ENCODE measurements at places on chromosomes 11 and 22. TPM values are rescaled to one million over a fixed set of nuclear protein-coding genes. Genes with fewer than 3 reads are reported as not detected.

GRCh38 chr11:19253817-19254216, 13.1 kb upstream of the E2F8 start:
- no peak overlapping the region for H3K4me3 ChIP-seq
- H3K27me3 ChIP-seq: no peaks in the 10 kb centered on the region
- no peaks in the 10 kb centered on the region for H3K4me1 ChIP-seq
- no peak for DNase-seq
- H3K36me3 ChIP-seq: no peaks in the 10 kb centered on the region

GRCh38 chr11:34650528-34650927, 29.6 kb downstream of the EHF start:
- no peak for DNase-seq
- H3K4me1 ChIP-seq: peaks cover 13% of the 10 kb centered on the region
- peak overlapping the region; percentile 30 for H3K27ac ChIP-seq
- H3K4me3 ChIP-seq: no peak overlapping the region
- peaks cover 7% of the 10 kb centered on the region for H3K36me3 ChIP-seq

DNA sequence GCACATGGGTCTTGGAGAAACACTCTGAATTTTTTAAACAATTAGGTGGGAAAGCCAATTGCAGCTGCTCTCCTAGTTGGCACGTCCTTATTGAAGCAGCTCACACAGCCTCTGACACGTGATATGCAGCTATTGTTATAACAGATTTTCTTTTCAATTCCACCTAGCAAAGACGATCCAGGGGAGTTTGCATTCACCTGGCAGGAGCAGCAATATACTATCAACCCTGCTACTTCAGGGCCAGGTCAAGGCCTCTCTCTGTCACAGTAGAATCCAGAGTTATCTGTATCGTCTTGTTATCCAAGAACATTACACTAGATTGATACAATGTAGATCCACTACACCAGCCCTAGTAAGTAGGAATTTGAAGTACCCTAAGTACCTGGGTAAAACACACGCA, 8.3 kb downstream of the KRTAP5-11 start:
- no peaks in the 10 kb centered on the region for H3K4me1 ChIP-seq
- no peaks in the 10 kb centered on the region for H3K27me3 ChIP-seq
- DNase-seq: no peak
- H3K27ac ChIP-seq: no peak overlapping the region

DNA sequence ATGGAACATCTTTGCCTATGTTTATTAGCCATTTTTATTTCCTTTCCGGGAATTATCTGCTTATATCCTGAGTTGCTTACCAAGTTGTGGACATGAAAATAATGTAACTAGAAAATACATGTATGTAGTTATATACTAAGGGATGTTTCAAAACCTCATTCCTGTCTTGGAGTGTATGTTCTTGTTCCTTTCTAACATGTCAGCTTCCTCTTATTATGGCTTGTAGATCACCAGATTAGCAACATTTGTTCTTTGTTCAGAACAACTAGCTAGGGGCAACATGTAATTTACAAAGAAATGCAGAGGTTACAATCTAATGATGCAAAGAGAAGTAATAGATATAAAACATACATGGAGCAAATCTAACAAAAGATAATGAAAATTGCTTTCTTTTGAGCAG, 13.1 kb upstream of the TMEM123 start:
- no peak overlapping the region for H3K4me3 ChIP-seq
- no peak for DNase-seq
- H3K27me3 ChIP-seq: no peaks in the 10 kb centered on the region
- H3K27ac ChIP-seq: no peak overlapping the region

Gene FUT4
- total RNA-seq: 14.6 TPM

DNA sequence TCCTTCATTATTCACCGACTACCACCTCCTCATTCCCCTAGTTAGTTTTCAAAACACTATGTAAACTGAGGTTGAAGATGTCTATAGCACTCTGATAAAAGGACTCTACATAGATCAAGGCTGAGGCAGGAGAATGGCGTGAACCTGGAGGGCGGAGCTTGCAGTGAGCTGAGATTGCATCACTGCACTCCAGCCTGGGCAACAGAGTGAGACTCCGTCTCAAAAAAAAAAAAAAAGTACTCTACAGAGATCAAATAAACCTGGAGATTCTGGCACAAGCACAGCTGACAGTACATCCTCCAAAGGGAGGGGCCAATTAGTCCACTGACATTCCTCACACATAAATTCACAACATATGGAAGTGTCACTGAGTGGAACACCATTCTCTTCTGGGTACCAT, 31.0 kb downstream of the TSG101 start:
- H3K27ac ChIP-seq: no peak overlapping the region
- no peak overlapping the region for H3K4me3 ChIP-seq
- DNase-seq: no peak

DNA sequence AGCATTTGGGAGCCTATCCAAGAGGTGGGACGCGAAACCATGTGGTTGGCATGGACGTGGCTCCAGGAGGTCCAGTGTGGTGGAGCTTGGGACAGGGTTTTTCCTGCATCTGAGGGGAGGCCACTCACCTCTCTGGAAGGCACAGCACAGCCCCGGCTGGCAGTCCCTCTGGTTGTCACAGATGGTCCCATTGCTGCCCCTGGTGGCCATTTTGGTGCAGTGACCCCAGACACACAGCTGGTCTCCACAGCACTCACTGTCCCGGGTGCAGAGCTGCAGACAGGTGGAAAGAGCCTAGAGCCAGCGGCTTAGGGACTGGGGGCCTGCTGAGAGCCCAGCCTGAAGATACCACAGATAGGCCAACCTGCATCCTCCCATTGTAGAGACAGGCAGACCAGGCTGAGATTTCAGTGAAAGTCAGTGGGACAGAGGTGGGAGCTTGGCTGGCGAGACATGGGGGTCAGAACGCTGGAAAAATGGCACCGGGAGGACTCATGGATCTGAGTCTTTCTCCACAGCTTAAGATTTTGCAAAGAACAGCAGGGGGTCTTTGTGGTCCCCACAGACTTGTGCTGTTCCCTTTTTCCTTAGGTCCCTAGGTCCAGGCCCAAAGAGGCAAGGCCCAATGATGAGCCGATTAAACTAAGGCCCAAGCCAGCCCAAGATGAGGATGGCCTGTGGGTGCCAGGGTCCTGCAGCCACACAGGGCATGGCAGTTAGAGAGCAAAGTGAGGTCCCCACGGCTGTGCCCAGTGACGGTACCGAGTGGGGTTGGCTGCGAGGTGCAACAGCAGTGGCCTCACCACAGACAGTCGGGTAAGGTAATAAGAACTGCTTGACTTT, 41.4 kb downstream of the DKK3 start:
- H3K27me3 ChIP-seq: no peaks in the 10 kb centered on the region
- H3K27ac ChIP-seq: no peak overlapping the region
- H3K4me1 ChIP-seq: no peaks in the 10 kb centered on the region
- peak; percentile 89 for DNase-seq
- H3K36me3 ChIP-seq: no peaks in the 10 kb centered on the region

DNA sequence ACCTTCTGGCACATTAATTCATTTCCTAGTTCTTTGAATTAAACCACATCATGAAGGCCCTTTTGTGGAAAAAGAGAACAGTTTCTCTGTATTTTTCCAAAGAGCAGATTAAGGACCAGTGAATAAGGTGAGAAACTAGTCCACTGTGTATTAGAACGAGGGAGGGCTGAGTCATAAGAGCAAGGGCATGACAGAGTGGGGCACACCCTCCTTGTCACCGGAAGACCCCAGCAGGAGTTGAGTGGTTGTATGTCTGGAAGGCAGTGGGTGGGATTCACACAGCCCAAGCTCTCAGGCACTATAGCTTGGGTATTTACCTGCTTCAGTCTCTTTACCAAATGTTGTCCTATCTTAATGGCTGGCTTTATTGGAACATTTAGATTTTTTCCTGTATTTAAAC, 86.8 kb downstream of the BMAL1 start:
- H3K27ac ChIP-seq: no peak overlapping the region
- no peak for DNase-seq
- H3K4me1 ChIP-seq: no peaks in the 10 kb centered on the region
- no peaks in the 10 kb centered on the region for H3K27me3 ChIP-seq
- H3K36me3 ChIP-seq: no peaks in the 10 kb centered on the region

DNA sequence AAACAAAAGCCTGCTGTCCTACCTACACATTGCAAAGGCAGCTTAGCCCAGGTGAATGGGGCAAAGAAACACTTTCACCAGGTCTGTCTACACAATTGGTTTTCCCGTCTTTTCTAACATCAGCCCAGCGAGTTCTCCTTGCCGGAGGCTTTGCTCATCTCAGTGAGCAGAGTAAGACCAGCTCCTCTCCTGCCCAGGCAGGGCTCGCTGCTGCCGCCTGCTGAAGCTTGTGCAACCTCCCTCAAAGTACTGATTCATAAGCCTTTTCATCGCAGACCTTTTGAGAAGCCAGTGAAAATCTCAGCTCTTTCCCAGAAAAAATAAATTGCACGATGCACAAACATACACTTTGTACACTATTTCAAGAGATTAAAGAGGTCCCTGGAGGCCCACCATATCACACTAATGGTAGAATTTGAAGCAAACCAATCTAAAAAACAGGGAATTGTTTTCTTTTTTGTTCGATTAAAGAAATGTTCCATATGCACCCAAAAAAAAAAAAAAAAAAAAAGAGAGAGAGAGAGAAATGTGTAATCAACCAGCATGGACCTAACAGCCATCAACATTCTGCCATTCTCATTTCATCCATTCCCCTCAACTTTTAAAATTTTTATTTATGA, 328.1 kb upstream of the MPPED2 start:
- no peaks in the 10 kb centered on the region for H3K4me1 ChIP-seq
- no peaks in the 10 kb centered on the region for H3K36me3 ChIP-seq
- no peak overlapping the region for H3K4me3 ChIP-seq
- peak; percentile 9 for DNase-seq
- H3K27ac ChIP-seq: no peak overlapping the region

Gene LYVE1
- total RNA-seq: 28.3 TPM

GRCh38 chr11:33942954-33943353, 51.1 kb upstream of the LMO2 start:
- no peak for DNase-seq
- H3K27ac ChIP-seq: no peak overlapping the region
- H3K36me3 ChIP-seq: no peaks in the 10 kb centered on the region
- no peaks in the 10 kb centered on the region for H3K27me3 ChIP-seq
- H3K4me3 ChIP-seq: no peak overlapping the region

DNA sequence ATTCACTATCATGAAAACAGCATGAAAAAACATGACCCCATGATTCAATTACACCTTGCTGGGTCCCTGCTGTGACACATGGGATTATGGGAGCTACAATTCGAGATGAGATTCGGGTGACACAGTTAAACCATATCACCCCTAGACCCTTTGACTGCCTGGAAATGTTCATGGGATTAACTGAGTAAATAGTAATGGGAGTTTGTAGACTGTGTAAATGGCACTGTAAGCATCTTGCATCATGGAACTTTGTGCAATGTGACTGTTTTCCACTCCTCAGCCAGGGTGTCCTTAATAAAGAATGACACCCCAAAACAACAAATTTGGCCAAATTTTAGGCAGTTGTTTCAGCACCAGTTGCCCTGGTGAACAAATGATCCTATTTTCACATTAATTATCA, 7.9 kb upstream of the SLC22A25 start:
- no peaks in the 10 kb centered on the region for H3K36me3 ChIP-seq
- peaks cover 5% of the 10 kb centered on the region for H3K4me1 ChIP-seq
- H3K4me3 ChIP-seq: no peak overlapping the region
- H3K27me3 ChIP-seq: no peaks in the 10 kb centered on the region
- H3K27ac ChIP-seq: no peak overlapping the region
- DNase-seq: no peak

- no peaks in the 10 kb centered on the region for H3K27me3 ChIP-seq
- no peaks in the 10 kb centered on the region for H3K4me1 ChIP-seq
- no peak for DNase-seq
Observed at GRCh38 chr11:73995731-73996130, 13.1 kb upstream of the UCP2 start.

Gene ANO9
- 32.1 TPM for total RNA-seq

DNA sequence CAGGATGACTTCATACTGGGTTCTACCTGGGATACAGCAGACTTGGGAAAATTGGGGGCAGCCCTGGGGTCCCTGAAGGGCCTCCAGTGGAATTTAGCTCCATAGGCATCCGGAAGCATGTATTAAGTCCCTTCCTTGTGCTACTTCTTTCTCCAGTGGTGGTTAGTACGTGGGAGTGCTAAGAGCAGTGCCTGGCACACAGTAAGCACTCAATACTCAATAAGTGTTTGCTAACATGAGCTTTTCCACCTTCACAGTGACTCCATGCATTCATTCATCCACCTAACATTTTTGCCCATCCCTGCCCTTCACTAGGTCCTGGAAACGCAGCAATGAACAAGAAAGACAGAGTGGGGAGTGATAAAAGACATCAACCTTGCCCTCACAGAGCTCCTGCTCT, 120.5 kb downstream of the MN1 start:
- H3K4me1 ChIP-seq: no peaks in the 10 kb centered on the region
- no peak overlapping the region for H3K27ac ChIP-seq
- H3K36me3 ChIP-seq: no peaks in the 10 kb centered on the region
- H3K27me3 ChIP-seq: no peaks in the 10 kb centered on the region
- no peak overlapping the region for H3K4me3 ChIP-seq

Gene CHRM1
- 0.06 TPM for total RNA-seq

Gene PRG3
- total RNA-seq: not detected

DNA sequence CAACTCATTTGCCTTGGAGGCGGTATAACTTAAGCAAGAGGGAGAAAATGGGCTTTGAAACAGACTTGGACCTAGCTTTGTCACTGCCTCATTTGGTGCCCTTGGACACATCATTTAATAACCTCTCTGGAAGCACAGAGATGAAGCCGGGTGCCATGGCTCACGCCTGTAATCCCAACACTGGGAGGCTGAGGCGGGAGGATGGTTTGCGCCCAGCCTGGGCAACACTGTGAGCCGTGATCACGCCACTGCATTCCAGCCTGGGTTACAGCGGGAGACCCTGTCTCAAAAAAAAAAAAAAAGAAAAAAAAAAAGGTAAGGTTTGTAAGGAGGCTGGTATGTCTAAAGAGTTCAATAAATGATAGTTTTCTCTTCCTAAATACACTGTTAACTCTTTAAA, 806 bp downstream of the COA4 start:
- H3K27ac ChIP-seq: peak overlapping the region; percentile 81
- H3K36me3 ChIP-seq: no peaks in the 10 kb centered on the region
- peaks cover 13% of the 10 kb centered on the region for H3K4me1 ChIP-seq
- no peaks in the 10 kb centered on the region for H3K27me3 ChIP-seq

Gene CHRDL2
- 0.72 TPM for total RNA-seq
